ENCODE measurements at places on chromosomes 6 and 20.

GRCh38 chr6:169933839-169934698 lies 182.6 kb downstream of the ERMARD start:
- no peak for DNase-seq

DNA sequence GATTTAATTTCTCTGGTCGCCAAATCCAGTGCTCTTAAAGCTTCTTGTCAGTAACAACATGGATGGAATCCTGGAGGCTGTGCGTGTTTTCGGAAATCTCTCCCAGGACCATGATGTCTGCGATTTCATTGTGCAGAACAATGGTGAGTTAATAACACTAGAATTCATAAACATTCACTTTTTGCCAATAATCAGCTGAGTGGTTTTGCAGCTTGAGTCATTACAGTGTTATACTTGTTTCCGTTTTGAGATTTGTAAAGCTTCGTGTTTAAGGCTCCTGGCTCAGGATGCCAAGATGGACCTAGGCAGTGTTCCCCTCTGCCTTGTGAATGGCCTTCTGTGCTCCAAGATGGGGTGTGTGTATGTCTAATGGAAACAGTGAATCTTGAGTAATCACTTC lies 113.8 kb downstream of the ARMC2 start:
- DNase-seq: peak; percentile 55

DNA sequence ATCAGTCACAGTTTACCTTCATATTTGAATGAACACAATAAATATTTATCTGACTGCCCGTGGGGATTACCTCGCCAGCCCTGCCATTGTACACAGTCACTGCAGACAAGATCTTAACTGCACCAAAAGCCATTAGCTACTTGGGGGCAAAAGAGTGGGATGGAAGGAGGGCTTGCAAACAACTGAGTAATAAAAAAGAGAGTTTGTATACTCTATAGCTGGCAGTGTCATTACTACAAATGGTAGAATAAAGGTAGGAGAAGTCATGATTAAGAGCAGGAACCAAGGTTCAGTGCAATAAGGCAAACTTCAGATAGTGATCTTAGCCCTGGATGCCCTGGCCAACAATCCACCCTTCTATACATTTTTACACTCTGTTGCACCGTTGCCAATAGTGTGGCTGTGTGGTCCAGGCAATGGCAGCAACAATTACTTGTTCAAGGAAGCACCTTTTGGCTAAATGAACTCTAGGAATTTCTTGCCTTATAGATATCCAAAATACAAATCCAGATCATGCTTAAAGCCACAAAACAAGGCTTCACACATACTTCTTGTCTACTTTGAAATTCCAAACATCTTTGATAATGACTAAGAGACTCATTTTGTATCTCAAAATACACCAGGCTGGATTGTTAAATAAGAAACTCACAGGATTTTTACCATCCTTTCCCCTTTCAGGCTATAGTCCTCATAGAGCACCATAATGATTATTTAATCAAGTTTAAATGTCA lies 955.4 kb upstream of the ADGRB3 start:
- no peak for DNase-seq

DNA sequence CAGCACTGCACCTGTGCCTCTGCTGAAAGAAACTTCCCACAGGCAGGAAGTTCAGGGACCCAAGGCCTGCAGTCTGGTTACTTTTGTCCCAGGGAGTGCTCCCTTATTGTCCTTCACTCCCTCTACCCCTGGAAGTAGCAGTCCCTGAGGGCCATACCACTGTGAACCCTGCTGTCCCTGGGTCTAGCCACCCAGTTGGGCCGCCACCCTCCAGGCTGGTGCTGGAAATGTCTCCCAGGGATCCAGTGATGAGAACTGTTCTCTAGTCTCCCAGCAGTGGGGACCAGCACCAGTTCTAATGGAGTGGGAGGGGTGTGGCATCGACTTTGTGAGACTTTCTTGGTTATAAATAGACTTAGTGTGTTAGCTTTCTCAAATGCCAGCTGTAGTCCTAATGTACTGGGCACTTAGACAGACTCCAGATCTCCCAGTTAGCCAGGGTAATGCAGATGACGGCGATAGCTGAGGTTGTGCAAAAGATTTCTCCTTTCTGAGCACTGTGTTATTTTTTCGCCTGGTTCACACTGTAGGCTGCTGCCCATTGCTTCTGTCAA lies 462.5 kb downstream of the CDH26 start:
- DNase-seq: no peak

DNA sequence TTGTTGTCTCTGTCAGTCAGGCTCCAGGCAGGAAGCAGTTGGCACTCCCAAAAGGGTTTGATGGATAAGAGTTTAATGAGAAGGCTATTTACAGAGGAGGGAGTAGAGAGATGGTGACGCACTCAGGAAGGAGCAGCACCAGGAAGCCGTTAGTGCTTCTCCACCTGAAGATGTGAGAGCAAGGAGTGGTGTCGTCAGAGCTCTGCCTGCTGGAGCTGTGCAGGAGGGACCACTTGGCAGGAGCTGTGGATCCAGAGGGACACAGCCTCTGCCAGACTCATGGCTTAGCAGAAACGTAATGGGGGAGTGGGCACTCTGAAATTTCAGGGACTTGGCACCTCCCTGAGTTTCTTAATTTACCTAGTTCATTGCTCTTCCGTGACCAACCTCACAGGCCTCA lies 16.8 kb downstream of the DAAM2 start:
- DNase-seq: no peak

- DNase-seq: peak; percentile 10
These were observed 81.7 kb upstream of the FOXP4 start for GRCh38 chr6:41464481-41464880.

- peak; percentile 96 for DNase-seq
These were observed 15.3 kb downstream of the HCK start for GRCh38 chr20:32067234-32067821.

DNA sequence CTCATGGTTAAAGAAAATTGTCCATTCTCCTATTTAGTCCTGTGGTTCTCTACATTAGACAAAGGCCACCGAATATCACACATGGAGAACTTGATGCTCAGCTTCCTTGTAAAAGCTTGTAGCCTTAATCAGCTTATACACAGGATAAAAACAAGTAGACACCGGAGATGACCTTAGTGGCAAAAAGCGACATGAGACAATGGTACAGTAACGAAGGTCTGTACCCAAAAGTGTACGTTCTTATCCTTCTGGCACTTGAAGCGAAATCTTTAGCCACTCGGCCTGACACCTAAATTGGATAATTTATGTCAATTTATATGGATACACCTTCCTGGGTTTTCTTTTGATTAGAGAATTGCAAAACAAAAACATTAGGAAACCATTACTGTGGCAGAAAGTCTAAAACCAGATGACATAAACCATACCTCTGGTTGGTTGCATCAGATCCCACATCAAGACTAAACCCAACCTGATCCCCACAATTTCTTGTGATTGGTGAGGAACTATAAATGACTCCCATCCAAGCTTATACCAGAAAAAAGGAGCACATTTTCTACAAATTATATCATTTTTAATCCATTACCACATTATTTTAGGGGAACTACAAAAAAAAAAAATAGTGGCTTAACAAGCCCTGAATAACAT lies 6.1 kb downstream of the RBM39 start:
- DNase-seq: no peak

DNA sequence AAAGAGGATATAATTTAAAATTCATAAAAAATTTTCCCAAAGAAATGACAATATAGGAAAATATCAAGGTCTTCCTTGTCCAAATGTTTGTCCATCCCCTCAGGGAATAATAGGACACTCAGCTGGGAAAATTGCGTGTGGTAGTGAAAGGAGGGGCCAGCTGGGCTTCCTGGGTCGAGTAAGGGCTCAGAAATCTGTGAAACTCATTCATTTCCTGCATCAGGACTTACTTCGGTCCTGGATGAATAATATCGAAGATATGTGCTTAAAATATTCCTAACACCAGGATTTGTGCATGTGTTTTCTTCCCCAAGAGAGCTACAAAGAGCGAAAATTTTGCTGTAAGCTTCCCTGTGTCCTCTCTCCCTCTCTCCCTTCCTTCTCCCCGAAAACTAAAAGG lies 118.2 kb upstream of the GJE1 start:
- DNase-seq: peak; percentile 94

DNA sequence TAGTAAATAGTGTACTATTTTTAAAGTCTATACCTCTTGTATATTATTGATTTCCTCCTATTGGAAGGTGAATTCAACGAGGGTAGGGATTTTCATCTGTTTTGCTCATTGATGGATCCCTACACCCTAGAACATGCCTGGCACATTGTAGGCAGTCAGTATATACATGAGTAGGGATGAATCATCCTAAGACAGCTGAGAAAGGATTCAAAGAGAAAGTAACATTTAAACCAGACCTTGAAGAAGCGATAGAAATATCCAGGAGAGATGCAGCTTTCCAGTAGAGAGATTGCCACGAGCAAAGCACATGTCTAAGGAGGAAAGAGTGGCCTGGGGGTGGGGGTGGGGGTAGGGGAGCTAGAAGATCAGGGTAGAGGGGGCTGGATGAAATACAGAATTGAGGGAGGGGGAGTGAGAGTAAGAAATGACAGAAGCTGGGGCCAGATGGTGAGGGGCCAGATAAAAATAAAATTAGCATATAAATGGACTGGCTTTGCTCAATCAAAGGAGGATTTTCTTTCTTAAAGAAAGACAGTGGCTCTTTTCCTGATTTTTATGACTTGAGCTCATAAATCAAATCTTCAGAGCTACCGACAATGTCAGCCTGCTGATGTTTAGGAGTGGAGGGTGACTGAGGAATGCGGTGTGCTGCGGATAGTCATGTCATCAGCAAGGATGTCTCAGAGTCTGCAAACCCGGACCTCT lies 168.2 kb downstream of the SAMD5 start:
- DNase-seq: no peak

- DNase-seq: no peak
These were observed 20.3 kb downstream of the GTPBP2 start for GRCh38 chr6:43608807-43609206.

DNA sequence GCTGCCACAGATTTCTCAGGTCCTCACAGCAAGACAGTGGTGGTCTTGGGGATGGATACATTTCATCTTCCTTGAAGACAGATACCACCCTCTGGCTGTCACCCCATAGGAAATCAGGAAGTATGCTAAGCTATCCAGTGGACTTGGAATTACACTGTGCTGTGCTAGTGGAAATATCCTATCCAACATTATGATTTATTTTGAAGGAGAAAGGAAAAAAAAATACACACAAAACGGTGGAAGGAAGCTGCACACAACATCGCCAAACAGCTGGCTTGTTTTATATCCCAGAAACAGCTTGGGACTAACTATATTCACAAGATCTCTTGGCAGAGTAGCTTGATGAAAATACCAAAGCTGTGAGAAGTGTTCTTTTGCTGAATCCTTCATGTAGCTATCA lies 257.6 kb downstream of the LAMA2 start:
- DNase-seq: no peak

DNA sequence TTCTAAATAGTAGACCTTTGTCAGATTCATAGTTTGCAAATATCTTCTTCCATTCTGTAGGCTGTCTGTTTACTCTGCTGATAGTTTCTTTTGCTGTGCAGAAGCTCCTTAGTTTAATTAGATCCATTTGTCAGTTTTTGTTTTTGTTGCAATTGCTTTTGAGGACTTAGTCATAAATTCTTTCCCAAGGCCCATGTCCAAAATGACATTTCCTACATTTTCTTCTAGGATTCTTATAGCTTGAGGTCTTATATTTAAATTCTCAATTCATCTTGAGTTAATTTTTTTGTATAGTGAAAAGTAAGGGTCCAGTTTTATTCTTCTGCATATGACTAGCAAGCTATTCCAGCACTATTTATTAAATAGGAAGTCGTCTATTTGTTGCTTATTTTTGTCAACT lies 287.0 kb downstream of the PACRG start:
- peak; percentile 19 for DNase-seq

DNA sequence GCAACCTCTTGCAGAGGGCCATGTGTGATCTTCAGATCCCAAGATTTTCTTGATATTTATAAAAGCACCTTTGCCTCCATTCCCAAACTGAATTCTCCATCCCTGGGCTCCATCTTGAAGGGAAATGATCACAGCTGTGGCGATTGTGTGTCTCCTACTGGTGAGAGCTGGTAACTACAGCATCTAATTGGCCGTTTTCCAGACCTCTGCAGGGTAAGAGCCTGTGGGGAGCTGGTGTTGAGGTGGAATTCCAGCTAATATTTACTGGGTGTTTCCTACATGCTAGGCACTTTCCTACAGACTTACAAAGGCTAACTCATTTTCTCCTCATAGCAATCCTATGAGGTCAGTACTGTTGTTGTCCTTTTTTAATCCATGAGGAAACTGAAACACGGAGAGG lies 59.2 kb upstream of the FNDC1 start:
- peak; percentile 63 for DNase-seq

DNA sequence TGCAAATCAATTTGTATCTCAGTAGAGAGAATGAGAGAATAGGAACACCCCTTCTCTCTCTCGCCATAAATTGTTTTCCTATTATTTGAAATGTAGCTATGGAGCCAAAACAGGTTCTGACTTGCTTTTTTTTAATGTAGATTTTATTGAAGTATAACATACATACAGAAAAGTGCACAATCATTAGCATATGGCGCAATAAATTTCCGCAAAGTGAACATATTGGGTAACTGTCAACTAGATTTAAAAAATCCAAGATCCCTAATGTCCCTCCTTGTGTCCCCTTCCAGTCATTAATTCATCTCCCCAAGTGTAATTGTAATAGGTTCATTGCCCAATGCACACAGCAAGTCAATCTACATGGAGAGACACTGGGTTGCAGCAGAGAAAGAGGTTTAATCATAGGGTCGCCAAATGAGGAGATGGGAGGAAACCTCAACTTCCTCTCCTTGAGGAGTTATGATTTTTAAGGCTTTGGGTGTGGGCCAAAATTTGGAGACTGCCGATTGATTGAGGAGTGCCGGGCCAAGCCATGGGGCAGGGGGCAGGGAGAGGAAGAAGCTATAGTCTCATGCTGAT lies 43.3 kb upstream of the TGM3 start:
- no peak for DNase-seq

DNA sequence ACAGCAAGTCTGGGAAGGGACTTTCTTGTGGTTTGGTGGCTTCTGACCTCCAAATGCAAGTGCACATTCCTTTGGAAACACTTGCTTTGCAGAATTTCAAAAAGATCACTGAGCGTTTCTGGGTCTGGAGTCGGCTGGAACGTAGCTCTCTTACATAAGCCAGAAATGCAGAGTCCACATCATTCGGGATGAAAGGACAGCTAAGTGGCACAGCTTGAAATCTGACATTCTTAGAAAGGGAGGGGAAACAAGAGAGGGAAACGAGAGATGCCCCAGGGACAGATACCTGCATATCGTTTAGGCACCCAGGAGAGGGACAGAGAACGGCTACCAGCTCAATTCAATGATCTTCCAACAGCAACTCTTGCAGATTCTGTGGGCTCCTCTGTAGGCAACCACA lies 118.7 kb downstream of the NFATC2 start:
- DNase-seq: no peak
